ENCODE measurements at places on chromosomes 3 and 15.

GRCh38 chr3:132090921-132091320 is 56.1 kb upstream of the CPNE4 start:
- no peak for DNase-seq

GRCh38 chr15:94610069-94610468 is 378.7 kb downstream of the MCTP2 start:
- no peak for DNase-seq

DNA sequence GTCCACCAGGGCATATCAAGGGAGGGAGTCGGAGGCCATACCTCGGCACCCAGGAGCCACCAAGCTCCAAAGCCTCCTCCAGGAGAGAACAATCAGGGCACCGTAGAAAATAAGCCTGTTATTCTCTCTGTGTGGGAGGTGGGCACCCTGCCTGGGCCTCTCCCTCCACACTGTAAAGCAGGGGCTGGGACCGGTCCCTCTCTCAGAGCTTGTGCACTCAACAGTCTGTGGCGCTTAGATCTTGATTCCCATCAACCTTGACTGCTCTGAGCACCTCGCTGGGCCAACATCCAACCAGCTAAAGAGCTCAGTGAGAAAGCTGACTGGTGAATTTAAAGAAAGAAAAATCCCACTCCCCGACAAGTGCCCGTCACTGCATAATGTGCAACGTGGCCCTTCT is 53.0 kb downstream of the PCSK6 start:
- DNase-seq = no peak

DNA sequence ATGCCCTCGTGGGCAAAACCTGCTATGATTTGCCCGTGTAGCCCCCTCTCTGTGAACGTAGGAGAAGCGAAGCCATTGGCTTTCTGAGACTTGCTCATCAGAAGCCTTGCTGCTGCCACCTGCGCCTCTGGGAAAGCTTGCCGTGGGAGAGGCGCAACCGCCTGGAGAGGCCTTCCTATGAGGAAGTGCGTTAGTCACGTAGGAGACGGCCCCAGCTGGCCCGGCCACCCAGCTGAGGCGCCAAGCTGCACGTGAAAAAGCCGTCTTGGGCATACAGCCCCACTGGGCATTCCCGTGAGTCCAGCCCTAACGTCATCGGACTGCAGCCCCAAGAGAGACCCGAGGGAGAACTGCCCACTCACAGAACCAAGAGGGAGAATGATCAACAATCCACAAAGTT is 49.1 kb upstream of the TJP1 start:
- no peak for DNase-seq

- no peak for DNase-seq
Measured at GRCh38 chr3:23193831-23194230, 9.3 kb upstream of the UBE2E2 start.

- DNase-seq = no peak
Measured at GRCh38 chr3:136351905-136352304, 101.8 kb downstream of the PCCB start.

DNA sequence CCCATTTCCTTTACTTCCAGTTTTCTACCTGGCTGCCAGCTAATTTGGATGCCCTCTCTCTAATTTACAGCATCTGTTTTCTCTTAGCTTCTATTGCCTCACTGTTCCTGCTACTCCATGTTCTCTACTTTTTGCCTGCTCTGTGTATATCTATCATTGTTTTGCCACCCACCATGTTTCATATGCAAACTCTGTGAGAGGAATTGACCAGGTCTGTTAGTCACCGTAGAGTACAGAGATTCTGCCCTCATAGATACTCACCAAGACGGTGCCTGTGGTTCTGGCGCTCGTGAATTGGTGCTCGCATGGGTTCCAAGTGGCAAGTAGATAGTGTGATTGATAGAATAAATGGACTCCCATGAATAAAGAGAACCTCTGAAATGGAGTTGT is 288.8 kb downstream of the CNTN6 start:
- no peak for DNase-seq

Data from GM04503 (cell line).